NCI-H774 (cell line): ENCODE measurements at places on chromosomes 7 and 10.
A peak's percentile ranks its signal among the peaks of the same experiment; 100 is the strongest.

DNA sequence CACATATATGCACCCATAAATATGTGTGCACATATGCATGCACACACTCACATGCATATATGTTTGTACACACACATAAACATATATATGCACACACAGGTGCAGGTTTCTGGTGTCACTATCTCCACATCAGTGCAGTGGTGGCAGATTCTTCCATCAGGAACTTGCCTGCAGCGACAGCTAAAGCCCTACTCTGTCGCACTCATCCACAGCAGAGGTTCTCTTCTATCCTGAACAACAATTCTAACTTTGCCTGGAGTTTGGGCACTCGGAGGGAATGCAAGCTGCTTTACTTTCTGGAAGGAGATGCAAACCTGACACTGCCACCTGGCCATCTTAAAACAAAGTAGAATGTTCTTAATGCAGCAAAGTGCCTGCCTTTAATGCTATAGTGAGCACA is 745.8 kb downstream of the GRID1 start:
- DNase-seq, result no peak

GRCh38 chr7:112422842-112423496 is 27.3 kb upstream of the IFRD1 start:
- peak; percentile 34 for DNase-seq

- no peak for DNase-seq
Observed at GRCh38 chr10:77582710-77583115, 54.9 kb downstream of the KCNMA1 start.

DNA sequence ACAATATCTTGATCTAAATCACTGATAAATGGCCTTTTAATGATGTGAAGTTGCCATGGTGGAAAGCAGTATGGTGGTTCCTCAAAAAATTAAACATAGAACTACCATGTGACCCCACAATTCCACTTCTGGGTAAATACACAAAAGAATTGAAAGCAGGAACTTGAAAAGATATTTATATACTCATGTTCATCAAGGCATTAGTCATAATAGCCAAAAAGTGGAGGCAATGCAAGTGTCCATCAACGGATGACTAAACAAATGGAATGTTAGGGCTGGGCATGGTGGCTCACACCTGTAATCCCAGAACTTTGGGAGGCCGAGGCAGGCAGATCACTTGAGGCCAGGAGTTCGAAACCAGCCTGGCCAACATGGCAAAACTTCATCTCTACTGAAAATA is 2.0 kb upstream of the DNAJC12 start:
- DNase-seq, result no peak

DNA sequence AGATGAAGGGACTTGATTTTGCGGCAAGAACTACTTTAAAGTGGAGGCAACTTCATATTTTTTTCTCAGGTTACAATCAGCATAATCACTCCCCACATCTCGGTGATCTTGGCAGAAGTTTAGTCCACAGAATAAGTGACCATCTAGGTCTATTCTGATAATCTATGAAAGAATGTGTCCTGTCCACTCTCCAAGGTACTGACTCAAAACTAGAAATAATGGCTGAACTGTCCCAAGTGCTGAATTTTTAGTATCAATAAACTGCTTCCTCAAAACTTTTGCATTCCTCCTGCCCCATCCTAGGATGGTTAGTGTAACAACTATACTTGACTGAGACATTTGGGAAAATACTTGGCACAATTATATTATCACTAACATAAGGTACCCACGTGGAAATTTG is 10.9 kb upstream of the CHRM2 start:
- no peak for DNase-seq

- no peak for DNase-seq
Observed at GRCh38 chr10:104981995-104982394, 340.9 kb downstream of the SORCS3 start.

DNA sequence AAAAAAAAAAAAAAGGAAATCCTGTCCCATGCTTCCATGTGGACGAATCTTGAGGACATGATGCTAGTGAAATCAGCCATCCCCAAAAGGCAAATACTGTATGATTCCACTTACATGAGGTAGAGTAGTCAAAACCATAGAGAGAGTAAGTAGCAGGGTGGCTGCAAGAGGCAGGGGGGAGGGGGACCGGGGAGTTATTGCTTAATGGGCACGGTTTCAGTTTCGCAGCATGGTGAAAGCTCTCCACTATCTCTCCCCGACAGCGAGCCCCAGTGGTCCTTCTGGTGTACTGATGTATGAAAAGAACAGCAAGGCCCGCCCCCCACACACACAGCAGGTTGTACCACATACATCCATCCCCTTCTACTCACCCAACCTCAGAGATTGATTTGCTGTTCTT is 32.8 kb downstream of the NOD1 start:
- no peak for DNase-seq

GRCh38 chr10:28459453-28460144 is 73.3 kb upstream of the WAC start:
- DNase-seq, result no peak

GRCh38 chr7:36244429-36244828 is 91.4 kb downstream of the EEPD1 start:
- DNase-seq, result no peak

DNA sequence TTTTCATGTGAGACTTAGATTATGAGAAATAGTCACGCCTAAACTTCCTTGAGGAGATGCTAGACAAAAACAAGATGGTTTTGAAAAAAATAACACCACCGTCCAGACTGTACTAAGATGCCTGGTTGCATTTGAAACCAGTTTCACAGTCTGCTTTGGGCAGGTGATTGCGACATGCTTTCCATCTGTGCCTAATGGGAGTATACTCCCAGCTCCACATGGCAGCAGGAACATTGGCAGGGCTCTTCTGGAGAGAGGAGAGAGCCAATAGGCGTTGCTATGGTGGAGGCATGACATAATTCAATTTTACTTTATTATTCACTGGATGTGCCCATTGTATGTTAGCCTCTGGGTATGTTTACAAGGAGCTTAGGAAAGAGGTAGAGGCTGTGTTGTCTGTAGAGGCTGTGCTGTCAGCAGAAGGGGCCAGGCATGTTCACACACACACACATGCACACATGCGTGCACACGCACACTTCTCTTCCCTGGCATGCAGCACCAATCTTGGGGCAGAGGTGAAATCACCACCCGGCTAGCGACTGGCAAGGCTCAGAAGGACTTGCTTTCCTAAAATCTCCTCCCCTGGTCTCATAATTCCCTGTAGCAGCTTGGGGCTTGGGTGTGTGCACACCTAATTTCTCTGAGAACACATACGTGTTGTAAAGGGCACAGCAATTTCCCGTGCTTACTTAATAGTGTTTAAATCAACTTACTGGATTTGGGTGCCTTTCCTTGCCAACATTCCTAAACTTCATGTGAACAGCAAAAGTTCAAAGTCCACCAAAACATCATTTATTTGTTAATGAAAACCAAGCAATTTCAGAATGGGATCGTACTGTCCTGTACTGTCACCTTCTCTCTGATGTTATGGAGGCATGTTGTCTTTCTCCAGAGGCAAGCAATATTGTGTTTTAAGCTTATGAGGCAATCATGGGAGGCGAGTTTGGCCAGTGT is 162.1 kb downstream of the TCF7L2 start:
- DNase-seq, result no peak

DNA sequence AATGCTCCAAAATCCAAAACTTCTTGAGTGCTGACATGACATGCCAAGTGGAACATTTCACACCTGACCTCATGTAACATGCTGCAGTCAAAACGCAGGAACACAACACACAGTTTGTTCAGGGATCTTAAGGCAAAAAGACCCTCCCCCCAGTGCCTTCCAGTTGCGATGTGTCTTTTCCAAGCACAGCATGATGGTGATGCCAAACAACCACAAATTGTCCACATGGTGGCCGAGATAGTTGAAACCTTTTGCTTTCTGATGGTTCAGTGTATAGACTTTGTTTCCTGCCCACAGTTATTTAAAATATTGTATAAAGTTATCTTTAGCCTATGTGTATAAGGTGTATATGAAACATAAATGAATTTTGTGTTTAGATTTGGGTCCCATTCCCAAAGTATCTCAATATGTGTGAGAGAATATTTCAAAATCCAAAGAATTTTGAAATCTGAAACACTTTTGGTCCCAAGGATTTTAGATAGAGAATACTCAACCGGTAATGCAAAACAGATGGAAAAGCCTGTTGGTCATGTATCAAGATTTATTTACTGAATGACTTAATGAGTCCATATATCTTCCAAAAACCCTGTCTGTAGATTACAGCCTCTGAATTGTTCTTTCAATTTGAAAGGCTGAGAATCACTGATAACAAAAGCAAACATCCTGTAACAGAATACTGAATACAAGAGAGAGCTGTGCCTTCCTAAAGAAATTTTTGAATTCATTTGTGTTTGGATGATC is 93.4 kb upstream of the OIT3 start:
- DNase-seq, result peak; percentile 51

- peak; percentile 18 for DNase-seq
Observed at GRCh38 chr7:78438433-78438832, 639.9 kb downstream of the PHTF2 start.

DNA sequence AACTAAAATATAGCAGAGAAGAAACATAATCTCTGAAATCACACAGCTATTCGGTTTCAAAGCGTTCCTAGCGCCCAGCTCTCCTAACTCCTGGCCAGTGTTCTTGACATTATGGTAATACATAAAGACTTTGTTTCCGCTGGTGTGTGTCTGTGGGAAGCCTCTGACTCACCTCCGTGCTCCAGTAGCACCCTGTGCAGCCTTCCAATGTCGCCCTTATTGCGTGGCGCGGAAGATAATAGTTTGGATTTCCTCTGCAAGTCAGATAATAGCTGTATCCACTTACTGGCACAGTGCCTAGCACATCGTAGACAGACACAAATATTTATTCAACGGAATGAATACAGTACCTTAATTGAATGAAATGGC is 570 bp downstream of the BMS1 start:
- peak; percentile 69 for DNase-seq

GRCh38 chr10:99975942-99976809 is 33.6 kb downstream of the DNMBP start:
- DNase-seq, result no peak

GRCh38 chr7:100457033-100457432 is 7.0 kb downstream of the SPACDR start:
- no peak for DNase-seq

GRCh38 chr7:53094827-53095226 is 59.4 kb downstream of the POM121L12 start:
- no peak for DNase-seq

DNA sequence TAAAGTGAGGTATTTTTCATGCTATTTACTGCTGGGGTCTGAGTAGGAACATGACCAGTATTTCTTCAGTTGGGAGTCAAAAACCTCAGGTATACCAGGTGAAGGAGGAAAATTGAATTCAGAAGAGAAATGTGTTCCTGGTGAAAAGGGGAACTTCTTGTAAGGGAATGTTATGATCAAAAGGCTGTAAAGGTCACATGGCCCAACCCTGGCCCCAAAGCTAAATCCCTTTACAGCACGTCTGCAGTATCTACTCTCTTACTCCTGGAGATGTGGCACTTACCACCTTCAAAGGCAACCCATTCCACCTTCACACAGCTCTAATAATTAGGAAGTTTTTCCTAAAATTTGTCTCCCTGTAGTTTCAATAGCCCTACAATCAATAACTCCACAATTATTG is 15.2 kb downstream of the PIK3AP1 start:
- no peak for DNase-seq
